Naive B cell (primary cell): ENCODE measurements at places on chromosomes 2 and 18.
A peak's percentile ranks its signal among the peaks of the same experiment; 100 is the strongest.

- H3K4me1 ChIP-seq, result peaks cover 30% of the 10 kb centered on the region
- H3K27me3 ChIP-seq, result no peaks in the 10 kb centered on the region
- H3K36me3 ChIP-seq, result peaks cover 15% of the 10 kb centered on the region
- DNase-seq, result no peak
- peak overlapping the region; percentile 100 for H3K27ac ChIP-seq
- H3K4me3 ChIP-seq, result peak overlapping the region; percentile 97
Measured at GRCh38 chr2:231707625-231707926, 749 bp upstream of the PTMA start.

DNA sequence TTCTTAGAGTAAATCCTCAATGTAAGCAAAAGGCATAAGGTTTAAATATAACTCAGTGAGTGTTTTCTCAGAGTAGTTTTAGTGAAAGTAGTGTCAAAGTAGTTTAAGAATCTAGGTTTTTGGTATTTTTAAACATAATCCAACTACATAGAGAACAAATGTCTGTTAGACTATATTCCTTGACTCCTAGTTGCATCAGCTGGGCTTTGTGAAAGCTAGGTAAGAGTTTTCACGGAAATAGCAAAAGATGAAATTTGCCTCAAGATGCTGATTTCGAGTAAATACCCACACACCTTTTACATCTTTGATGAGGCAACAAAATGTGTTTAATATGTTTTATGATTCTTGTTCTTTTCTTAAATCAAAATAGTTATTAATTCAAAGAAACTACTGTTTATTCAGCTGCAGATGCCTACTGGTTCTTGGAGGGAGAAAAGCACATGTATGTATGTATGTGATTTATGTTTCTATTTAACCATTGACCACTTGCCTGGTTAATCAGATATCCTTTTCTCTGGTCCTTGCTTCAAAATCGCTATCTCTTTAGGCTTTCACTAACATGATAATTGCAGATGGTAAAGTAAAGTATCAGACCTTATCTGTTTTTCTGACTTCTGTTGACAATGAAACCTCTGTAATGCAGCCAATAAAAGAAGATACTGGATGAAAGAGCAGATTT is 117.4 kb upstream of the NOSTRIN start:
- no peak for DNase-seq
- no peaks in the 10 kb centered on the region for H3K4me1 ChIP-seq
- no peaks in the 10 kb centered on the region for H3K36me3 ChIP-seq
- H3K27ac ChIP-seq, result no peak overlapping the region
- H3K4me3 ChIP-seq, result no peak overlapping the region

DNA sequence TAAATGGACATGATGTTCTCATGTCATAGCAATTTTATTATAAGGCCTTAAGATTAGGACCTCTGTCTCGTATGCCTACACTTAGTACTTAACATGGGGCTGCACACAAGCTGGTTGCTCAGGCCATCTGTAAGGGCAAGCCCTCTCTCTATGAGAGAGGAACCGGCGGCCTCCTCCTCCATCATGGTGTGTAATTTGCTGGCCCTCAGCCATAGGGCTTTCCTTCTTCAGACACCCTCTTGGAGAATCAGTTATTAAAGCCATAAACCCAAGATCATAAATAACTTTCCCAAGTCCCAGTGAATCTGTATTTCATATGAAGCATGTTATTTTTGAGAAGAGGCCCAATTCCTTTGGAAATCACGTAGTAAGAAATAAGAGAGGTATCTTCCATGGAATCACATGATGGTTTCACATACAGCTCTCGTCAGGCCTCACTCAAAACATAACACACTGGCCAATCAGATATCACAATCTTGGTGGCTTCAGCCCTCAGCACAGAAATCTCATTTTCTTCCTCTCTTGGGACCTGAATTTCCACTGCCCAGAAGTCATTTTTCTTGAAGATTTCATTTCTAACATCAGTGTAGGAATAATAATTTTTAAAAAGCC is 92.6 kb downstream of the RDH14 start:
- DNase-seq, result no peak
- H3K4me1 ChIP-seq, result no peaks in the 10 kb centered on the region
- no peak overlapping the region for H3K4me3 ChIP-seq
- H3K36me3 ChIP-seq, result no peaks in the 10 kb centered on the region
- no peak overlapping the region for H3K27ac ChIP-seq

DNA sequence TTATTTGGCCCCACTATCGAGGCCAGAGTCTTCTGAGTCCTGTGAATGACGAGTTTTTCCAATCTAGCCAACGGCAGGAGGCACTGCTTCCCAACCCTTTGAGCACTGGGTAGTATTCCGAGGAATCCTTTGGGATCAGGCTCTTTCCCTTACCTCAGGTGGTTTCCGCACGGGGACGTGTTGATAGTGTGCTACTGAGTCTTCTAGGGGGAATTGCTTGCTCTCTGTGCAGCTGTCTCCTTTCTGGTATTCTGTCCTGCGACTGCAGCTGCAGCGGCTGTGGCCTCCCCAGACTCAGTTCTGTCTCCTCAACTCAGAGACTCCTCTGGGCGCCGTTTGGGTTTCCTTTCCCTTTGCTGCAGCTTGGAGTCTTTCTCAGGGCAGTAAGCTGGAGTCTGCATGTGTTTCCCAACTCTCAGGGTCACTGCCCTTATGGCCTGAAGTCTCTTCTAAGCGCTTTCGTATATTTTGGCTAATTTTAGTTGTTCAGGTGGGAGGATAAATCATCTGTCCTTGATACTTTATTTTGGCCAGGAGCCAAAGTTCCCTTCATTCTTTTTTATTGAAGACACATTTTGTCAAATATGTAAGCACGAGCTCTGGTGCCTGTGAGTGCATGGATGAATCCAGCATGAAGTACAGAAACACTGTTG is 118.4 kb downstream of the MAP4K4 start:
- peaks cover 83% of the 10 kb centered on the region for H3K4me1 ChIP-seq
- no peak overlapping the region for H3K4me3 ChIP-seq
- peak overlapping the region; percentile 64 for H3K27ac ChIP-seq
- H3K36me3 ChIP-seq, result no peaks in the 10 kb centered on the region
- DNase-seq, result no peak

DNA sequence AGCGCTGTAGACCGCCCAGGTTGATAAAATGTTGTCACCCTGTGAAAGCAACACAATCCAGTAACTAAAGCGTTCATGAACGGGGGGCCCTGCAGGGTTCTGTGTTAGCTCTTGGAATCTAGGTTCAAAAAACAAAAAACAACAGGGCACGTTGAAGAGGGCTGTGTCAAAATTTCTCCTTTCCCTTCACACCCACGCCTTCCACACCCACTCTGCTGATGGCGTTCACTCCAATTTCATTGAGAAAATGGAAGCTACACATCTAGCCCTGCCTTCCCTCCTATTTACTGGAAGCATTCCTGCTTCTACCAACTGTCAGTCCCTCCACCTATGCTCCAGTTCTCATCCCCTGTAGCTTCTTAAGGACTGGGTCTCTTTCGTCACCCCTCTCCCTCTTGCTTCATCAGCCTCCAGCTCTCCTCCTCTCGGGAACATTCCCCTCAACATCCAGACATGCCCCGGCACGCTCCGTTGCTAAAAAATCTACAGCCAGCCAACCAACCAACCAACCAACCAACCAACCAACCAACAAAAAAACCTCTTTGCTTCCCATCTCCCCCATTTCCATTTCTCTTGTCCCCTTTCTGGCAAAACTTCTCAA is 98.4 kb upstream of the SP3 start:
- H3K27ac ChIP-seq, result no peak overlapping the region
- H3K4me3 ChIP-seq, result no peak overlapping the region
- no peak for DNase-seq
- peaks cover 28% of the 10 kb centered on the region for H3K27me3 ChIP-seq
- peaks cover 6% of the 10 kb centered on the region for H3K4me1 ChIP-seq
- peaks cover 11% of the 10 kb centered on the region for H3K36me3 ChIP-seq

GRCh38 chr2:156156580-156156979 is 175.9 kb downstream of the NR4A2 start:
- no peaks in the 10 kb centered on the region for H3K36me3 ChIP-seq
- H3K27me3 ChIP-seq, result no peaks in the 10 kb centered on the region
- no peak for DNase-seq
- no peak overlapping the region for H3K27ac ChIP-seq

DNA sequence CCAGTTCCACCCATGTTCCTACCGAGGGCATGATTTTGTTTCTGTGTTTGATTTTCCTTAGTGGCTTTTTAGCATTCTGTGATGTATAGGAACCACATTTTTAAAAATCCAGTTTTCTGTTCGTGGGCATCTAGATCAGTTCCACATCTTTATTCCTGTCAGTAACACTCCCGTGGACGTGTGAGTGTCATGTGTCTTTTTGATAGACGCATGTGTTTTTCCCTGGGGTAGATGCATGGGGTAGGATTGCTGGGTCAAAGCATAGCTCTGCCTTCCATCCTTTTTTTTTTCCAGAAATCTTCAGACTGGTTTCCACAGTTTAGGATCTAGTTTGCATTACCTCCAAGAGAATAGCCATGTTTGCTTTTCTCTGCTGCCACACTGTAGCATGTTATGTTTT is 38.7 kb downstream of the CCDC74A start:
- no peaks in the 10 kb centered on the region for H3K36me3 ChIP-seq
- no peaks in the 10 kb centered on the region for H3K4me1 ChIP-seq
- H3K27me3 ChIP-seq, result peaks cover 24% of the 10 kb centered on the region
- H3K4me3 ChIP-seq, result no peak overlapping the region
- H3K27ac ChIP-seq, result no peak overlapping the region
- DNase-seq, result no peak

DNA sequence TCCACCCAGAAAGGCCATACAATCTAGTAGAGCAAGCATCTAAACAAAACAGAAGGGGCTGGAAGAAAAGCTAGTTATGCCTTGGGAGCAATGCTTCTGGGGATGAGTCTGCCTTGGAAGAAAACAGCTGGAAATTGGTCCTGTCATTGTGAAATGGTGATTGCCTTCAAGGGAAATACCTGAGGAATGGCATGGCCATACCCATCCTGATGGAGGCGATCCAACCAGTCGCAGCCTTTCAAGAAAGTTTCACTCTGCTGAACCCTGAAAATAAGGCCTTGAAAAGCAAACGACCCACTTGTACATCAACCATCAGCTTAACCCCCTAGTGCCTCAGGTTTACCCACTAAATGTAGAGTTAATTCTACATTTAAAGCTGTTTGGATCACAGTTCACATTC is 72.6 kb upstream of the PID1 start:
- H3K27ac ChIP-seq, result no peak overlapping the region
- no peak for DNase-seq
- H3K27me3 ChIP-seq, result peaks cover 19% of the 10 kb centered on the region
- no peaks in the 10 kb centered on the region for H3K36me3 ChIP-seq
- H3K4me1 ChIP-seq, result peaks cover 5% of the 10 kb centered on the region

- no peak overlapping the region for H3K4me3 ChIP-seq
- no peak overlapping the region for H3K27ac ChIP-seq
- no peaks in the 10 kb centered on the region for H3K4me1 ChIP-seq
- H3K27me3 ChIP-seq, result no peaks in the 10 kb centered on the region
- DNase-seq, result no peak
Measured at GRCh38 chr2:228649447-228649846, 468.0 kb upstream of the SPHKAP start.

- peaks cover 21% of the 10 kb centered on the region for H3K27me3 ChIP-seq
- H3K36me3 ChIP-seq, result no peaks in the 10 kb centered on the region
- no peak for DNase-seq
- H3K27ac ChIP-seq, result peak overlapping the region; percentile 89
- H3K4me3 ChIP-seq, result no peak overlapping the region
Measured at GRCh38 chr2:74922592-74923227, 35.7 kb upstream of the POLE4 start.

DNA sequence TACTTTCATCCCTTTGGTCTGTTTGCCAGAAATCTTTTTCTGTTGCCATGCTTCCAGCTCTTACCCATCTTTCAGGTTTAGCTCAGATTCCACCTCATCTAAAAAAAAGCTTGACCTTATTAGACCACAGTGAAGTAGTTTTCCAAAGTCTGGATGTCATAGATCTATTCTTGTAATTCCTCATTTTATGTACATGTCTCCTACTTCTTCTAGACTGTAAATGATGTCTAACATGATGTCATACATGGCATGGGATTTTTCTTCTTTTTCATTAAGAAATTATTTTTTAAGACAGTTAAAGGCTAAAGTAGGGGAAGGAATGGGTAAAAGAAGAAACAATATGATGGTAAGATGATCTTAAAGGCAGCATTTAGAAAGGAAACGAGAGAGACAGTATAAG is 11.3 kb downstream of the GLS start:
- DNase-seq, result no peak
- H3K4me1 ChIP-seq, result peaks cover 44% of the 10 kb centered on the region
- H3K36me3 ChIP-seq, result peaks cover 8% of the 10 kb centered on the region
- peak overlapping the region; percentile 65 for H3K4me3 ChIP-seq
- H3K27me3 ChIP-seq, result no peaks in the 10 kb centered on the region
- peak overlapping the region; percentile 84 for H3K27ac ChIP-seq

- peaks cover 13% of the 10 kb centered on the region for H3K27me3 ChIP-seq
- no peak overlapping the region for H3K27ac ChIP-seq
- no peak for DNase-seq
- no peaks in the 10 kb centered on the region for H3K36me3 ChIP-seq
Measured at GRCh38 chr2:18311420-18312195, 248.8 kb downstream of the RDH14 start.

GRCh38 chr18:74590671-74591070 is 7.0 kb upstream of the ZNF407 start:
- H3K4me3 ChIP-seq, result no peak overlapping the region
- H3K27ac ChIP-seq, result peak overlapping the region; percentile 44
- H3K27me3 ChIP-seq, result no peaks in the 10 kb centered on the region
- no peaks in the 10 kb centered on the region for H3K36me3 ChIP-seq
- no peak for DNase-seq
